ENCODE measurements at places on chromosomes 11 and 22. TPM values are rescaled to one million over a fixed set of nuclear protein-coding genes. Genes with fewer than 3 reads are reported as not detected.

DNA sequence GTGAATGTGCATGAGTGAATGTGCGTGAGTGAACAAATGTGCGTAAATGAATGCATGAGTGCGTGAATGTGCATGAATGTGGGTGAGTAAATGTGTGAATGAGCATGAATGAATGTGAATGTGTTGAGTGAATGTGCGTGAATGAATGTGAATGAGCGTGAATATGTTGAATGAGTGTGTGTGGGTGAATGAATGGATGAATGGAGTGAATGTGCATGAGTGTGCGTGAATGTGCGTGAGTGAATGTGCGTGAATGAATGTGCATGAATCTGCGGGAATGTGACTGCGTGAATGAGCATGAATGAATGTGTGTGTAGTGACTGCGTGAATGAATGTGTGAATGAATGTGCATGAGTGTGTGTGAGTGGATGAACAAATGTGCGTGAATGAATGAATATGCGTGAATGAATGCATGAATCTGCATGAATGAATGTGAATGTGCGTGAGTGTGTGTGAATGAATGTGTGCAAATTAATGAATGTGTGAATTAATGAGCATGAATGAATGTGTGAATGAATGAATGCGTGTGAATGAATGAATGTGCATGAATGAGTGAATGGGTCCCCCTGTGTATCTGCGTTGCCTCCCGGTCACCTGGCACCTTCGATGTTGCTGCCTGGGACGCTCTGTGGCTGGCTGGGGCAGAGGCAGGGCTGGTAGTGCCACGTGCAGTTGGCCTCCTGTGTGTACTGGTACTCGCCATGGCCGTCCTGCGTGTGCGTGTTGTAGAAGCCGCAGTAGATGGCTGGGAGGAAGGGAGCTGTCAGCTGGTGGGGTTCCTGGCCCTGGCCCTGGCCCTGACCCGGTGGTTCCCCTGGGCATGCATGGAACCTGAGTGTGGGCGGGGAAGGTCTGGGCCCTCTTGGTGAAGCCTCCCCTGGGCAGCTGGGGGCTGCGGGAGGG lies 13.4 kb downstream of the MUC6 start:
- DNase-seq = no peak

DNA sequence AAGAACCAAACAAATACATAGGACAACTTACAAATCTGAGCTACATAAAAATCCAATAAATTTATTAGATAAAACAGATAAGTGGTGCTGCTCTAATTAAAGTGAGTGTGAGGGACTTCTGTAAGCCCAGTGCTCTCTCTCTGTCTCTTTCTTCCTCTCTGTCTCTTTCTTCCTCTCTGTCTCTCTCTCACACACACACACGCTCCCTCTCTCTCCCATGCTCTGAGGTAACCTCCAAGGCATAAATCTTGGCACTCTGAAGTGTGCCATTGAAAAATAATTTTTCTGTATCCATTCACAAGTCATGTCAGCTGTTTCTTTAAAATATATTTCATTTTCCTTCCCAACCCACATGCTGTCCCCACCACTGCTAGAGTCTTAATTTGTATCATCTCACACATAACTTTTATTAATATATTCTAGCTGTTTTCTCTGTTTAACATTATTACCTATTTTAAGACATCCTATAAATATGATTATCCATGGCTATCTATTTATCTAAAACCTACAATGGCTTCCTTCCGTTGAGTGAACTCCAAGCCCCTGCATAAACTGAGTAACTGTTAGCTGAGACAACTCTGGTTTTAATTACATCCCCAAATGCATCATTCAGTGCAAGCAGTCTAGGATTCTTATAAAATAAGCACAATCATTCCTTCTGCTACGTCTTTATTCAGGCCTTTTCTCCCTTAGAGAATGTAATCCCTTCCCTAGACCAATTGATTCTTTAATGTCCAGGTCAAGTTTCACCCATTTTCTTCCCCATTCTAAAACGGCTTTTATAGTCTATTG lies 57.4 kb upstream of the SLC5A12 start:
- DNase-seq = no peak

- no peak for DNase-seq
Observed at GRCh38 chr11:80182901-80183300, 742.1 kb upstream of the TENM4 start.

The WBP2NL gene
- total RNA-seq = not detected

DNA sequence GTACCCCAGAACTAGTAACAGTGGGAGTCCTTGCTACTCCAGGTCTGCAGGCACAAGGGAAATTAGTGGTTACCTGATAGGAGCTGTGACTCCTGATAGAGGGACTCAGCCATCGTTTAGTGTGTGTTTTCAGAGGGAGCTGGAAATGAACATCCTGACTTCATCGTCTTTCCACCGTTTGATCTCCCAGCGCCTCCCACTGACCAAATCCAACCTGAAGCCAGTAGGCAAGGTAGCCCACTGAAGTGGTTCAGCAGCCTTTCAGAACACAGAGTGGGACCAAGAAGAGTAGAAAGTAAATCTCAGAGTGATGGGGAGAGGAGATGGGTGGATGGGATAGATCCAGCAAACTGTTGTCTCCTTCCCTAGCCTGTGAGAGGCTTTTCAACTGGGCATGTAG lies 385.9 kb downstream of the INSC start:
- DNase-seq = no peak

DNA sequence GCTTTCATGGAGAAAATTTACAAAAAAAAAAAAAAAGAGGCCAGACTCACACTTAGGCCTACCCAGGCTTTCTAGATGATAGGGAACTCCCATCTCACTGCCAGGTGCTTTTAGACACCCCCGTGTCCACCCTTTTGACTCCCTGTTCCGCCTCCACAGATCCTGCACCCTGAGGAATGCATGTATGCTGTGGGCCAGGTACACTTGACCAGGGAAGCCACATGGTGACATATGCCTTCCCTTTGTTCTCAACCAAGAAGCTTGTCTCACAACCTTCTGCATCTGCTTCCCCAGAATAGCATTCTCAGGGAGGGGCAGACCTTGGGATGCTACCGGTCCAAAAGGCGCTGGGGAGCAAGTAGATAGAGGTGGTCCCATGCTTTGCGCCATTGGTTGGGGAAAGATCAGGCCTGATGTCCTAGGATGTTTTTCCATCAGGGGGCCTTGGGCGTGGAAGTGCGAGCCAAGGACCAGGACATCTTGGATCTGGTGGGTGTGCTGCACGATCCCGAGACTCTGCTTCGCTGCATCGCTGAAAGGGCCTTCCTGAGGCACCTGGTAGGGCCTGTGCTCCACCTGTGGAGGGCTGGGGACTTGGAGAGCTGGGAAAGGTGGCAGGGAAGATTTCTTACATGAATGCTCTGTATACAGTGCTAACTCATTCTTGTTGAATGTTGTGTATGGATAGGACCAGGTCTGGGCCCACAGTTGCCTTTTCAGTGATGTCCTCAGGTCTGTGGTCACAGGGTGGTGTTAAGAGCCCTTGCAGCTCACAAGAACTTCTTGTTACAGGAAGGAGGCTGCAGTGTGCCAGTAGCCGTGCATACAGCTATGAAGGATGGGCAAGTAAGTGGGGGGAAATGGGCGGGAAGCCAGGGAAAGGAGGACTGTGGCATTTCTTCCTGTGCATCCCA lies 7.5 kb downstream of the HMBS start:
- DNase-seq = no peak

The SLC15A3 gene
- total RNA-seq = 44.4 TPM

The ELF5 gene
- not detected for total RNA-seq

DNA sequence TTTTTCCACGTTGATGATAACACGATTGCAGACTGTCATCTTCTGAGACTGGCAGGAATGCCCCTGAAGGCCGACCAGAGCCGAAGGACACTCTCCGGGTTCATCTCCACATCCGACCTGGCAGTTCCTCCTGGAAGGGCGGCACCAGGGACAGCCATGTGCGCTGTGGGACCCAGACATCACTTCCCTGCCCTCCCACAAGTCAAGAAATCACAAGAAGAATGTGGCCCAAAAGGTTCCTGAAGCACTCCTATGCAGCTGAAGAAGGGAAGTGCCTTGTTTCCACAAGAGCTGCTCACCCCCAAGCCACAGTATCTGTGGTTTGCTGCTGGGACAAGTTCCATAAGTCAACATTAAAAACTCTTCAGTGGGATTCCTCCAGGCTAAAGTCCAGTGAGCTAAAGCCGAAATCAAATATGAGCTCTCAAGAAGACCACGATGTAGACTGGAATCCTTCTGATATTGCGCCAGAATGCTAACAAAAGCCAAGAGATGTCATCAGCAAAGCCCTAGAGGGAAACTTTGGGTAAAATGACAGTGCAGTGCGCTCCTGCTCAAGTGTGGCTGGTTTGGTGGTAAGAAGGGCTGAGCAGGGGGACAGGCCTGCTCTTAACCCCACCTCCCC lies 21.2 kb downstream of the PACSIN2 start:
- no peak for DNase-seq

Measured in uterus (tissue), 4 donors.